NCI-H1436 treated with DMSO at 0.1 percent for 48 hours (cell line): ENCODE measurements at places on chromosomes 6 and 20.
A peak's percentile ranks its signal among the peaks of the same experiment; 100 is the strongest.

GRCh38 chr6:83708970-83709747 lies at the start of gene SNAP91:
TSS of gene SNAP91 (minus strand) at chr6:83709101. CDS start at chr6:83707927, 1,174 bp downstream.
- DNase-seq: peak; percentile 13

GRCh38 chr6:148392671-148393070 lies 50.0 kb downstream of the SASH1 start:
- DNase-seq: no peak

GRCh38 chr20:13492001-13492481 lies 146.7 kb downstream of the TASP1 start:
- DNase-seq: no peak

DNA sequence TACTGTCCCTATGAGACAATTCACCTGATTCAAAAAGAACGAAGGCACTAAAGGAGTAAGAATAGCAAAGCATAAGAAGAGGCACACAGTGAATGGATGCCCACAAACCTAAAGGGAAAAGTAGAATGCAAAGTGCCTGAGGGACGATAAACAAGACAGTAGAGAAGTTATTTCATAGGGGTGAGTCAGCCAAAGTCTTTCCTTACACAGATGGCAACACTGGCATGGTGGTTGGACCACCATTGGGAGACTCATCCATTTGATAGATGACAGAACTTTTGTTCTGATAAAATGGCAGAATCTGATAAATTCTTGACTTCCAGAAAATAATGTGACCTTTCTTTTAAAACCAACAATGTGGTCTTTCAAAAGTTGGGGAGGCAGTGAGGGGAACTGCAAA lies 148.1 kb upstream of the HDAC2 start:
- no peak for DNase-seq

GRCh38 chr6:126516411-126516810 lies 176.5 kb downstream of the CENPW start:
- no peak for DNase-seq

- DNase-seq: no peak
Measured at GRCh38 chr6:35635601-35636597, 52.8 kb downstream of the FKBP5 start.
